ENCODE measurements at places on chromosomes 5 and 9.
A peak's percentile ranks its signal among the peaks of the same experiment; 100 is the strongest.

DNA sequence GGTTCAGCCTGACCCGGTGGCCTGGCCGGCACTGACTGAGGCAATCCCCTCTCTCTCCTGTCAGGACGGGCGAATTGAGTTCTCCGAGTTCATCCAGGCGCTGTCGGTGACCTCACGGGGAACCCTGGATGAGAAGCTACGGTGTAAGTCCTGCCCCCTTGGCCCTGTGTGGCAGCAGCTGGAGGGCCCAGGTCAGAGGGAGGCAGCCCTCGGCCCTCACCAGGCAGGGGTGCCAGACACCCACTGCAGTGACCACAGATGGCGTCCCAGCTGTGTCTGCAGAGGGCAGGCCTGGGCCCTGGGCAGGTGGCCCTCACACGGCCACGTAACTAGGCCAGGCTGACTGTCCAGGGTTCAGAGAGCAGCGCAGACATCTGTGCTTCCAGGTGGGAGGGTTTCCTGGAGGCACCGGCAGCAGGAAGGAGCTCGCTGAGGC lies 45.9 kb upstream of the HMCN2 start:
- DNase-seq: no peak

DNA sequence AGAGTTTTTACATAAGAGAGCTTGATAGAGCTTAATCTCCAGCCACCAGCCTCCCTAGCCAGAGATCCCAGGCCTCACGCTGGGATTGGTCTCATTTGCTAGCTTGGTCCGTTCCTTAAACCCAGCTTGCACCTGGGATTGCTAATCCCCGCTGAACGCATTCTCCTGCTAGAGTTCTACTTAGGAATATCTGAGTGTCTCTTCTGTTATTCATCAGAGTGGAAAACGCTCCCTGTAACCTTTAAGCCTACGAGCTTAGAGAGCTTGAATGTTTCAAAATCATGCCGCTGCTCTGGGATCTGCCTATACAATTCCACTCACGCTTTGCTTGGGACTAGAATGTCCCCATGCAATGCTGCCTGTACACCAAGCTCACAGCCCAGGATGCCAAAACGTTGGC lies 201.8 kb downstream of the NSG2 start:
- DNase-seq: no peak

DNA sequence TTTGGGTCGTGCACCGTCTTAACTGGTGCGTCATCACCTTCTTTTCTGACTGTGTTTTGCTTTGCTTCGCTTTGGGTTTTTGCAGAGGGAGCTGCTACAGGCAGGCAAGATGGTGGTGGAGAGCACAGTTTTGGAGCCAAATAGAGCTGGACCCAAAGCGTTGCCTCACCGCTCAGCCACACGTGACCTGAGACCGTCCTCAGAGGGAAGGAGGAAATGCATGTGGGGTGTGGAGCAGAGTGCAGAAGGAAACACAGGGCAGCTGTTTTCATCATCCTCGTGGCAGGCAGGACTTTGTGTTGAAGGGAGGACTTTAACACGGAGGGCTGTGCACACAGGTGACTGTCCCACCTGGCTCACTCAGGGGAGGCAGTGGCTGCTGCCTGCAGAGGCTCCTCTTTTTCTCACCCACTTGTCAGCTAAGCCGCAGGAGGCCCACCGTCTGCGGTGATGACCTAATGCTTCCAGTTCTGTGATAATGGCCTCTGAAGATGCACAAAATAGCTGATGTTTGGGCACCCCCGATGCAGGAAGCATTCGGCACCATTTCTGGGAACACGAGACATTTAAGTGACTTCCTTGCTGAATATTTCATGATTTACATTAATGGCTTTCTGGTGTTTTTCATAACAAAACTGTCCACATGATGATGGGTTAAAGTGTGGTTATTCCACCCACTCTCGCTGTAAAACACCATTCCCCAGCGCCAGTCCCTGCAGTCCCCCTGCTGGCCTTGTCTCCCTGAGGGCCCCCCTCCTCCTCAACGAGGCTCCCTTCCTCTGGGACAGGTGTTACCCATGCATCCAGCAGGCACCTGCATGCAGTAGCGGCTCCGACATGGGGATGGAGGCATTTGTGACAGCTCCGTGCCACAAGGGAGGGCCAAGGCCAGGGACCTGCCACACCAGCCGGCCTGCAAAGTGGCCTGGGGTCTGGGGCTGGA lies 12.4 kb upstream of the UBAC1 start:
- DNase-seq: no peak

- DNase-seq: no peak
Measured at GRCh38 chr9:80070071-80070742, 498.4 kb downstream of the TLE4 start.

DNA sequence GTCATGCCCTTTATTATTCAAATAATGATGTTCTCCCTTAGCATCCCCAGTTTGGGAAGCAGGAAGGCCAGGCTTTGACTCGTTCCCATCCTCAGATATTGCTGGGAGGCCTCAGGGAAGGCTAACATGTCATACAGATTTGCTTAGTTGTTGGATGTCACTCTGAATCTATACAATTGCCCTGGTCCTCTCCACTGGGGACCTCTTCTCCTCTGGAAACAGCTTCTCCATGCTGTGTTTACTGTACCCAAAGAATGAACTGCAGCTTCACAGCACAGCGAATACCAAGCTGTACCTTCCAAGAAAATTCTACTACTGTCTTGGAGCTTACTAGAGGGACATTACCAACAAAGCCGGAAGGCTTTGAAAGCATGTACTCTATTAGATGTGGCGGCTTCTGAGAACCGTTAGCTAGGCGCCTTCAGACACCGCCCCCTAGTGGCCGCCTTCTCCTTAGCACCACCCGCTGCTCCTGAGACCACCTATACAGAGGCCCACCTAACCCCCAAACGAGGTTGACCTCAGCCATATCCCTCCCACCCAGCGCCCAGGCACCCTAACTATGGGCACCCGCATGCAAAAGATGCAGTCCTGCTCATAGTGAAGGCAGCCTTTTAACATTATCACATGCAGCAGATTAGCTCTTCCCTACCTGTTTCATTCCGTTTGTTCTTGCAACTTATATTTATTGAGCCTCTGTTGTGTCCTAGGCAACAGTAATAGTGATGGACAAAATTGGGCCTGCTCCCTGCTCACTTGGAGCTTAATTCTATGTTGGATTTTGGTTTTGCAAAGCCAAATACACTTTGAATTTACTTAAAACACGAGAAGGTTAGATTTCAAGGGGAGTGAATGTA lies 34.9 kb upstream of the FOXI1 start:
- peak; percentile 52 for DNase-seq

- DNase-seq: no peak
Measured at GRCh38 chr9:120918931-120919842, 7.4 kb downstream of the TRAF1 start.

DNA sequence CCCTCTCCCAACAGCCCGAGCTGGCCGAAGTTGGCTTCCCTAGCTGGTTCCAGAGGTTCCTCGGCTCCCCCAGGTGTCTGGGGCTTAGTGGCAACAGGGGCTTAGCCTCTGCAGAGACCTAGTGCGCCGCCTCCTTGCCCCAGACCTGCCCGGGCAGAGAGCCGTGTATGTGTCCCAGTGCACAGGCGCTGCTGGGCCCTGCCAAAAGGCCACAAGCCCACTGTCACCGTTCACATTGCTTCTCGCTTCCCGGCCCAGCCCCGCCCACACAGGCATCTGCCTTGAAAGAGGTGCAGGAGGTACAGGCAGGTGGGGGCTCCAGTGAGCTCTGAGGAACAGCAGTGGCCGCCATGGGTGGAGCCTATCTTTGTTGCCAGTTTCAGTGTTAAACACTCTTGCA lies 2.5 kb upstream of the CACFD1 start:
- no peak for DNase-seq

- DNase-seq: no peak
Measured at GRCh38 chr5:173653822-173654523, 37.5 kb upstream of the BOD1 start.

DNA sequence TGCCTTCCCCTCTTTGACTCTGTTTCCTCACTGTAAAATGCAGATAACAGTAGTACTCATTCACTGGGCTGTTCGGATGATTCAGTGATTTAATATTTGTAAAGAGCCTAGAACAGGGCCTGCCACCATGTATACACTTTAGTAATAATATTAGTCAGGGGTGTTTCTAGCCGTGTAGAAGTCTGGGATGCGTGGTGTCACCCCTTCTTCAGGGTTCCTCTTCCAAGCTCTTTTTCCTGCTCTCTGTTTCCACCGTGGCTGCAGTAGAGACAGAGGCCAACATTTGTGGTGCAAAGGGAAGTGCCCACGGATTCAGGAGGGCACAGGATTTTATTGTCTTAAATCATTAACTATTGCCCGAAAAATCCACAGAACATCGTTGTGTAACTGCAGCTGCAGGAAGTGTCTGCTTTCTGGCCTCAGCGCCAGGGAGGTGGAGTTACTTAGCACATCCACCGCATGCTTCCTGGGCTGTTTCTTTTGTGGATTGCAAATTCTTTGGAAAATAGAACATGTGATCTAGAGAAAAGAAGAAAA lies 61.7 kb downstream of the TRIO start:
- DNase-seq: no peak

DNA sequence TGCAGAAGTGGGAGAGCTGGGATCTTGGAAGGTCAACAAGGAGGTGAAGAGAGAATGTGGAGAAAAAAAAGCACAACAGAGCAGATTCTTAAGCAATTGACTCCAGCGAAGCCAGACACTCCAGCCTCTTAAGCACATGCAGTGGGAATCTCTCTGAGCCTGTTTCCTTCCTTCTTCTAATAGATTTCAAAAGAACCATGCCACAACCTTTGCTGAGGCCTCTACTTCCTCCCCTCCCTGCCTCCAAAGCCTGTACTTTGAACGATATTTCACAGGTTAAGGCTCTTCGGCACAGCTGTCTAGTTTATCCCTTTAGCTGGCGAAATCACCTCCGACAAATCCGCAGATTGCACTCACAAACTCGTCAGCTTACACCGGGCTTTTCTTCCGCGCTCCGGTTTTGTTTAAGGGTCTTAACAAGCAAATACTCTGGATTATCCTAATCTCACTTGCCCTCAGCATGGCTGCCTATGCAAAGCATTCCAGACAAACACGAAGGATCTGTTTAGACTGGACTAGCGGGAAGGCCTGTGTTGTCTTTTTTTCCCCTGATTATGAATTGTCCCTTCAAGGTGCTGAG lies 211.6 kb upstream of the PANK3 start:
- DNase-seq: no peak

- no peak for DNase-seq
Measured at GRCh38 chr9:120765910-120766425, 27.2 kb downstream of the FBXW2 start.

- no peak for DNase-seq
Measured at GRCh38 chr5:95826949-95827891, 4.7 kb upstream of the GLRX start.

DNA sequence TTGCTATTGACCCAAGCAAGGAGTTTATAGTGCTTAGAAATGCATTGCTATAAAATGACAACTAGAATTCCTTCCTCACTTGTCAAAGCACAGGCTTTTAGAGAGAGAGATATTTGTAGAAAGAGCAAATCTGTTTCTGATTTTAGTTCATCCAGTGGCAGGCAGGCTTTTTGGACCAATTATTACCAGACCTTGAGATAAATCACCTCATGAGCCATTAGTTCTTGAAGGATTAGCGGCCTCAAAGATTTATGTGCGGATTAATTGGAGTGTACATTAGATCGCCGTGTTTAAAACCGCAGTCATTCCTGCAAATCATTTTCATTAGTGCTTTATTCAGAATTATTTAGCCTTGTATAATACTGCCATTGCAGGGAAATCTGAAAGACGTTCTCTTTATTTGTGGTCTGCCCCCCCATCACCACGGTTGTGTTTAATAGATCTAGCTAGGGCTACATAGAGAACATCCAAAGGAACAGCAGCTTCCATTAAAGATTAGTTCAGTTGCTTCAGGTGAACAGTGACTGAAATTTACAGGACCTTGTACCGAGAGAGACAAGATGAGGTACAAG lies 28.8 kb upstream of the TJP2 start:
- DNase-seq: no peak

DNA sequence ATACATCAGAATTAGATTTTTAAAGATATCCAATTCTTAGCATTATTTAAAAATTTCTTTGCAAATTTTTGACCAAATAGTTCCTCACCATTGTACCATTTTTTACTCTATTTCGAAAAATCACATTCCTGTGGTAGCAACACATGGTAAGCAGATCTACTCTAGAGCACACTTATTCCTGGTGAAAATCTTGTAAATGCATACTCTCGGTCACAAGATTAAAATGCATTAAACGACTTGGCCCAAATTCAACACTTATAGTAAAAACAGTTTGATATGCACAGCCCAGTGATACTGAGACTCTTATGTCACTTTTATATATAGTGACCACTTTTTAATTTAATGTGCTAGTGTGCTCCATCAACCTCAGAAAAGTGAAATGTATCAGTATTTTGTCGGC lies 208.8 kb upstream of the TARS1 start:
- DNase-seq: no peak

- DNase-seq: peak; percentile 49
Measured at GRCh38 chr9:113349445-113350094, at the start of gene BSPRY. BSPRY (plus strand) TSS chr9:113349541; CDS start chr9:113349580, 39 bp downstream.

- DNase-seq: no peak
Measured at GRCh38 chr5:157370967-157371366, 89.0 kb upstream of the NIPAL4 start.

- DNase-seq: no peak
Measured at GRCh38 chr9:6787793-6788161, 30.0 kb downstream of the KDM4C start.

GRCh38 chr9:129810788-129811187 lies 7.8 kb downstream of the TOR1B start:
- DNase-seq: no peak

- DNase-seq: no peak
Measured at GRCh38 chr5:57311251-57311650, 137.4 kb downstream of the GPBP1 start.

DNA sequence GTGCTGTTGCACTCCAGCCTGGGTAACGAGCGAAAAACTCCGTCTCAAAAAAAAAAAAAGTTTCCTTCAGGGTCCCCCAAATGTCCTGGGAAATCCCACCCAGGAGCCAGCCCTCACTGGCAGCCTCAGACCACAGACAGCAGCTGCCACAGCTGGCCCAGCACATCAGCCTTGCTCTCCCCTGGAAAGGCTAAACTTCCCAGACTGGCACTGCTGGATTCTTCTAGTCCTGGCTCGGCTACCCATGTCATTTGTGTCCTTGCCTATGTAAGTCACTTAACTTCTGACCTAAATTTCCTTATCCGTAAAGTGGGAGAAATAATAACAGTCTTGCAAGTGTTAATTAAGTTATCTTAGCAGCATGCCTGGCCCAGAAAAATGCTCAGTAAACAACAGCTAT lies 8.6 kb upstream of the PRRC2B start:
- DNase-seq: no peak

DNA sequence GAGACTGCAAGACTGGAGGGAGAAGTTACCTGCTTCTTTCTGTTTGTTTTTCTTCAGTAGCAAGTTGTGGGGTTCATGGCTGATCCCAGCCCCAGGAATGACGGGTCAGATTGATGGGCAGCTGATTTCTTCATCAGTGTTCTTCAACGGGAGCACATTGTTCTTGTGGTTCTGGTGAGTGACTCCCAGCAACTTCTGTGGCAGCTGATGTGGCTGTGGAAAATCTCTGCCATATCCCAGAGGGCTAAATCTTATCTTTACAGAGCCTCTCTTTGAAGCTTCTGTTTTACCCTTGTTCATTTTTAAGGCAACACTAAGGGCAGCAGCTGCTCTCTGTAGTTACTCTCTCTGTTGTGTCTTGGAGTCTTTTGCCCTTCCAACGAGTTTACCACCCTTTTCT lies 710.3 kb downstream of the PRELID2 start:
- DNase-seq: no peak

GRCh38 chr5:135433681-135434426 lies 13.3 kb downstream of the DCANP1 start:
- no peak for DNase-seq

GRCh38 chr9:121692606-121693387 lies 41.4 kb downstream of the DAB2IP start:
- peak; percentile 63 for DNase-seq

GRCh38 chr9:87537625-87538024 lies 40.0 kb downstream of the DAPK1 start:
- no peak for DNase-seq

Data from 8988T (cell line).